ENCODE measurements at places on chromosomes 6 and 20.
A peak's percentile ranks its signal among the peaks of the same experiment; 100 is the strongest.

- no peak for DNase-seq
Observed at GRCh38 chr6:32109114-32109764, at the start of gene TNXB. TNXB (minus strand) TSS chr6:32109338; CDS start chr6:32098198, 11,140 bp downstream.

- no peak for DNase-seq
Observed at GRCh38 chr6:41209547-41210320, 8.8 kb upstream of the TREML2 start.

GRCh38 chr6:129671442-129672340 is 38.3 kb downstream of the ARHGAP18 start:
- peak; percentile 70 for DNase-seq

- no peak for DNase-seq
Observed at GRCh38 chr6:46221222-46221793, 50.5 kb upstream of the ENPP5 start.

GRCh38 chr6:101396548-101397173 is 3.2 kb downstream of the GRIK2 start:
- no peak for DNase-seq

DNA sequence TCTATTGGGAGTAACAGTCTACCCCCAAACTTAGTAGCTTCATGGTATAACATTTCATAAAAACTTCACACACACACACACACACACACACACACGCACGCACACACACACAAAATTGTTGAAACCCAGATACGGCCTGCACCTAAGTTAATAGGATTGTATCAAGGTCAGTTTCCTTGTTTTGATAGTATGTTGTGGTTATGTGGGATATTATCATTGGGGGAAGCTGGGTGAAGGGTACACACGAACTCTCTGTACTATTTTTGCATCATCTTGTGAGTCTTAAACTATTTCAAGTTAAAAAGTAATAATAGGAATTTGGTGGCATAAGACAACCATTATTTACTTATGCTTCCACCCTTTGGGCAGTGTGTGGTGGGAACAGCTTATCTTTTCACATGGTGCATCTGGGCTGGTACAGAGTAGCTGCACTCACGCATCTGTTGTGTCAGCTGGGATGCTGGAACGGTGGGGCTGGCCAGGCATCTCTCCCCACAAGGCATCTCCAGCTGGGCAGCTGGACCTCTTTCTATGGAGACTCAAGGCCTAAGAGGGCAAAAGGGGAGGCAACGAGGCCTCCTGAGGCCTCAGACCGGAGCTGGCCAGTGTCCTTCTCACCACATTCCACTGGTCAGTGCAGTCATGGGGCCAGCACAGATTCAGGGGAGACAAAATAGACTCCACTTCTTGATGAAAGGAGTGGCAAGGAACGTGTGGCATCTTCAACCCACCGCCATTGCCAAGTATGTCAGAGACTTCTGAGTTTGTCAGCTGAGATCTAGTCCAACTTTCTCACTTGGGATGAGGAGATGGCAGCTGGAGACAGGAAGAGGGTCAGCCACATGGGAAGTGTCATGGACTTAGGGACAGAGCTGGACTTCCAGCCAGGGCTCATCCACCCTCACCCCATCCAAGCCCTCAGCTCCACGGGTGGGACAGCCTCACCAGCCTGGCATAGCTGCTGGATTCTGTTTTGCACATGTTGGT is 20.5 kb upstream of the IP6K3 start:
- DNase-seq, result no peak

DNA sequence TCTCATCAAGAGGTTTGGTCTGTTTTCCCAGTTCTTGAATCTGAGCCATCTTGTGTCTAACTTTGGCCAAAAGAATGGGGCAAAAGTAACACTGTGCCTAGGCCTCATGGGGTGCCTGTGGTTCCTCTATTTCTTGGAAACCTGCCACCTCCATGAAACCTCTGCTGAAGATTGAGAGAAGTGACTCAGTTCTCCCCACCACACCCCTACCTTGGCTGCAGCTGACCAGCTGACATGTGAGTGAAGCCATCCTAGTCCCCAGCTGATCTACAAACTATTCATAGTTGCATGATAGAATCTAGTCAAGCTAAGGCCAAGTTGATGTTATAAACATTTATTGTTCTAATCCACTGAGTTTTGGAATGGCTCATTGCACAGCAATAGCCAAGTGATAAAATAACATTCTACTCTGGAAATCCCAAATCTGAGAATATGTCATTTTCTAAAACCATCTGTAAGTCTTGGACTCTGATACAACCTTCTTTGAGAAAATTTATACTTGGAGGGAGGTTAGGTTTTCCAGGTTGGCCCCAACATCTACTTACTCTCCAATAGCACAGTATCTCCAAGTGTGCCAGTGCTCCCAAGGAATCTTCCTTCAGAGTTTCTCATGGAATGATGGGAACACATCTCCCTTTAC is 107.0 kb upstream of the SMLR1 start:
- DNase-seq, result no peak

DNA sequence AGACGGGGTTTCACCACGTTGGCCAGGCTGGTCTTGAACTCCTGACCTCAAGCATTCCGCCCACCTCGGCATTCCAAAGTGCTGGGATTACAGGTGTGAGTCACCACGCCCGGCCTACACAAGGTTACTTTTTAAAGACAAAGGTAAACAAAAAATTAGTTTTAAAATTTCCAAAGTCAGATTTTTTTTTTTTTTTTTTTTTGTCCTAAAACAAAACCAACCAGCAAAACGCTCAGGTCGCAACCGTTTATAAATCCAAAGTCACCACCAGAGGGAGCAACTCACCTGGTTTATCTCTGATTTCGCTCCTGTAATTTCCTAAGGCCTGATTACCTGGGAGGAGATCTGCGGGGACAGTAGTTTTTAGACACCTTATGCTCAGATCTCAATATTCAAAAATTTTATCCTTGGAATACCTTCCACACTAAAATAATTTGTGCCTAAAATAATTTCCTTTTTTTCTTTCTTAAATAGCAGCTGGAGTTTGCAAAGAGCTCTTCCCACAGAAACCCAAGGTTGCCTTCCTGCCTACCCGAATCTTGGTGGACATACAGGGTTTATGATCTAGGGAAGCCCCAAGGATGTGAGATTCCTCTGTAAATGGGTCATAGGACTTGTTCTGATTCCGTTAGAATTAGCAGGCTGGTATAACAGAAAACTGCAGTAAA is 19.8 kb upstream of the TREM1 start:
- DNase-seq, result no peak

GRCh38 chr6:153644000-153644399 is 395.0 kb upstream of the OPRM1 start:
- DNase-seq, result no peak

- DNase-seq, result no peak
Observed at GRCh38 chr20:18066421-18067333, 9.0 kb upstream of the OVOL2 start.

DNA sequence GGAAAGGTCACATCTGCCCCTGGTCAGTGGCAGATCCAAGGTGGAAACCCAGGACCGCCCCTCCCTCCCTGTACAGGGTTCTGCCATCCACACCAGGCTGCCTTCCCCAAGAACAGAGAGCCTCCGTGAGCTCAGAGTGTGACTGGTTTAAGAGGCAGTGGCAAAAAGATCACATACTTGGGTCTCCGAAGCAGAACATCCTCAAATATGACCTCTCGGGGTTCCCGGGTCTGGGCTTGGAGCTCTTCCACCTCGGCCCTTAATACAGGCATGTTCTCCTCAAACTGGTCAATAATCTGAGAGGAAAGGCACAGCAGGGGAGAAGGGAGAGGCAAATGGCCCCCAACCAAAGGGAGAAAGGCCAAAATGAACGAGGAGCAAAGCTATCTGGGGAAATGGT is 14.8 kb downstream of the C20orf96 start:
- no peak for DNase-seq

- no peak for DNase-seq
Observed at GRCh38 chr6:151199991-151200390, 39.8 kb upstream of the AKAP12 start.

DNA sequence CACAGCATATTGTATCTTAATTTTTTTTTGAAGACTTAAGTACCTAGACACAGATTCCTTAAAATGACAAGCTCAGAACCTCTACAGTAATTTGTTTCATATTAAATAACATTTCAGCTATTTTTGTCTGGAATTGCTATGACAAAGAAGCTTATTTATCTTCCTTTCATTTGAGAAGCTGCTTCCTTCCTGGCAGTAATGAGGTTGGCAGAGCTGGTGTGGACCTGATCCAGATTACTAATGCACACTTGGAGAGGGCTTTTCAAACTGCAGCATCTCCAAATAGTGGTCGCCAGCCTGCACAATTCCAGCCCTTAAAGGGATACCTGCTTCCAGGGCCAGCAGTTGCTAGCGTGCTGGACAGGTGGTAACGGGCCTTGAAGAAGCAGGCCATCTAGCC is 12.1 kb downstream of the PTCHD4 start:
- no peak for DNase-seq

- no peak for DNase-seq
Observed at GRCh38 chr6:56524891-56525703, 117.6 kb downstream of the DST start.

DNA sequence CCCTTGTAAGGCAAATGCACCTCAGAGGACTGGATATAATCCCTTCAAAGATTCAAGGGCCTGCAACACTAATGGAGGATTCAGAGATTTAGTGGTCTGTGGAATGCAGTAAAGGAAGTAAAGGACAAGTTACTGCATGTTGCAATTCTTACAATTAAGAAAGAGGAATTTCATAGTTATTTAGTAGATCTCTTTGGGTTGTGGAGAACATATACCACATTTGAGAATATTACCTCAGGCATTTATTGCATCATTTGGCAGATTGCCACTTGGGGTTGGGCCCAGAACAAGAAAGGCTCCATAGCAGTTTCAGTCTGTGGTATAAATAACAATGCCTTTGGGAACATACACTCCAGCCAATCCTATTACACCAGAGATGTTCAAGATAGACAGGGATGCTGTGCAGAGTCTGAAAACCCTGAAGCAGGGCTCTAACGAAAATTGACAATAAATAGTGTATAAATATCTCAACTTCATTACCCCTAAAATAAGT is 20.9 kb upstream of the EPM2A start:
- DNase-seq, result peak; percentile 20

GRCh38 chr6:108080010-108080780 is 5.7 kb upstream of the OSTM1 start:
- no peak for DNase-seq

DNA sequence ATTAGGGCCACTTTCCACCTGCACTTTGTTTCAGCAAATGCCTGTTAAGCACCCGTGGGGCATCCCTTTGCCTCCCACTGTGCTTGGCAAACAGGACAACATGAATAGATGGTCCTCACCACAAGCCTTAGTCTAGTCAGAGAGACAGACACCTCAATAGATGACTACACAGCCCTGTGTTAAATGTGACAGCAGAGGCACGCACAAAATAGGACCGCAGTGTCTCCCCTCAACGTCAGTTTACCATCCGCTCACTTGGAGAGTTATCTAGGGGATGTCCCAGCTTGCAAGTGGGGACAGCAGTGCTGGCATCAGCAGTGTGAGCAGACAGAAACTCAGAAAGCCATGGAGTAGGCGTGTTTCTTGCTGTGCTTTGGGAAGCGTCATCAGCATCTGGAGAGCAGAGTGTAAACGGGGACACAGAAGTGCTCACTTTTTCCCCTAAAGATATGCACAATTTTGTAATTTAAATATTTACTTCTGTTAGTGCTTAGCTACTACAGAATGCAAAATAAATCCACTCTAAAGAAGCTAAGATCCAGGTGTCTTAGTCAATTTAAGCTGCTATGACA is 66.0 kb upstream of the TXNDC5 start:
- no peak for DNase-seq

GRCh38 chr6:63571361-63572043 is 778 bp upstream of the LOC128125822 start:
- peak; percentile 64 for DNase-seq

DNA sequence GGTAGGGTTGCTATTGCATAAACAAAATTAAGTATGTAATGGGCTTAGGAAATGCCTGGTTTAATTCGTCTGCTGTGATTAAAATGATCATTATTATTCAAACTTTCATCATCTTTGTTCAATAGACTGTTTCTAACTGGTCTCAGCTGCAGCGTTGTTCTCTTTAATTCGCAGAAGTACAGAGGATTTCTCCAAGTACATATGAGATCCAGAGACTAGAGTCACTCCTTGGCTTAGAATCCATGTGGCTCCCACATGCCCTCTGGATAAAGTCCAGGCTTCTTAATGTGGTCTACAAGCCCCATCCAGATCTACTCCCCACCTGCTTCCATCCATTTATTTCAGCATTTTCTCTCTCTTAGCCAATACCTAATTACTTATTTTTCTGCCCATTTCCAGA is 1.1 kb upstream of the ZBTB24 start:
- no peak for DNase-seq

DNA sequence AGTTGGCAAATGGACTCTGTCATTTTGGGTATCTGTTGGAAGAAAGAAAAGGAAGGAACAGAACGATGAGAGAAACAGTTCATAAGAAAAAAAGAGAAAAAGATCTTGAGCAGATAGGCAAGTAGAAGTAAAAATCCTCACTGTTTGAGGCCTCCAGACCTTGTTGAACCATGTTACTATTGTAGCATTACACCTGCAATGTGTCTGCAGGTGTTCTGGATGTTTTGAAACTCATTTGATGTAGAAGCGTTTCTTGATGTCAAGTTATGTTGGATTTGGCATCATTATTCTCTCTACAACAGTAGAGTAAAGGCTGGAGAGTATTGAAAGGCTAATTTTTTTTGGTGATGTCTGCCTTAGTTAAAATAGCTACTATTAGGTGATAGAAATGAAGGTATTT is 108.7 kb downstream of the CARMIL1 start:
- no peak for DNase-seq

DNA sequence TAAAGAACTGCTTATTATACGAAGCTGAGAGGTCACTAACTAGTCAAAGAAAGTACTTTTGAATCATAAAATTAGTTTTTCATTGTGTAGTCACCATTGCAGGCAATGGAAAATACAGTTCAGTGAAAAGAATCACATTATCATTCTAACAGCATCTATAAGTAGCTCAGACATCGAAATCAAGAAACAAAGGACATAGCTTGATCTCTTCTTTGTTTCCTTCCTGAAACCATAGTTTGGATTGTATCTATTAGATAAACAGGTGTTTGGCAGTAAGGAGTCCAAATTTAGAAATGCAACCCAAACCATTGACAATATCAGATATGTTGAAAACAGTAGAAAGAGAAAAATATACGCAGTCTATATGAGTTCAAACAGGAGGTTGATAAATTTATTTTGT is 697.3 kb downstream of the TFAP2A start:
- no peak for DNase-seq

DNA sequence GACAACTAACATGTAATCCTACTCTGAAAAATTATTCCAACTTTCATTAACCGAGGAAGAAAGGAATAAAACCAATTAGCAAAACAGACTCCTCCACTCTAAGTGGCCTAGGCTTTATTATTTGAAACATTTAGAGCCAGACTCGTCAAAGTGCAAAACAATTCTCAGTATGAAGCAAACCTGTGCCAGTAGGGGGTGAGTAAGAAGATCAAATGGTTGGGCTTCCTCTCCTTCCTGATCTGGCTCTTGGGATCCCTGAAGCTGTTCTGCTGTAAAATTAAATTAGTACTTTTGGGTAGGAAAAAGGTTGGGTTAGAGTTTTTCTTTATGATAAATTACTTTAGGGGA is 177.6 kb upstream of the MAN1A1 start:
- no peak for DNase-seq

GRCh38 chr6:116217069-116217468 is 36.8 kb downstream of the TSPYL4 start:
- no peak for DNase-seq

GRCh38 chr6:157627195-157627966 is 195.7 kb upstream of the SNX9 start:
- no peak for DNase-seq
